ENCODE measurements at places on chromosomes 4 and X.
A peak's percentile ranks its signal among the peaks of the same experiment; 100 is the strongest.

DNA sequence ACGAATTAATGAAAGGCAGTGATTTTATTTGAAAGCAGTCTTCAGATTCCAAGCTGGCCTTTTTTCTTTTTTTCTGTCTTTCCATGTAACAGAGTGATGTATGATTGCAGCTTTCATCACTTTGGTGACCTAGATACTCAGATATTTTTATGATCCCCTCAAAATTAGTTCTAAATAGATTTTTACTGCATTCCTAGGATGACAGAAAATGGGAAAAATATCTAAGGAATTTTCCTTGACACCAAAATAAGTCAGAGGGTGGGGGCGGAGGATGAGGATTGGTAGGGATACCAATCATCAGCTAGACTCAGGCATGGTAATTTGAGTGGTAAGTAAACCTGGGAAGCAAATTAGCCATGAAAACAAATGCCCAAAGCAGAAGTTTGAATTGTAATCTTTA lies 11.9 kb upstream of the HMGB2 start:
- no peak for DNase-seq

DNA sequence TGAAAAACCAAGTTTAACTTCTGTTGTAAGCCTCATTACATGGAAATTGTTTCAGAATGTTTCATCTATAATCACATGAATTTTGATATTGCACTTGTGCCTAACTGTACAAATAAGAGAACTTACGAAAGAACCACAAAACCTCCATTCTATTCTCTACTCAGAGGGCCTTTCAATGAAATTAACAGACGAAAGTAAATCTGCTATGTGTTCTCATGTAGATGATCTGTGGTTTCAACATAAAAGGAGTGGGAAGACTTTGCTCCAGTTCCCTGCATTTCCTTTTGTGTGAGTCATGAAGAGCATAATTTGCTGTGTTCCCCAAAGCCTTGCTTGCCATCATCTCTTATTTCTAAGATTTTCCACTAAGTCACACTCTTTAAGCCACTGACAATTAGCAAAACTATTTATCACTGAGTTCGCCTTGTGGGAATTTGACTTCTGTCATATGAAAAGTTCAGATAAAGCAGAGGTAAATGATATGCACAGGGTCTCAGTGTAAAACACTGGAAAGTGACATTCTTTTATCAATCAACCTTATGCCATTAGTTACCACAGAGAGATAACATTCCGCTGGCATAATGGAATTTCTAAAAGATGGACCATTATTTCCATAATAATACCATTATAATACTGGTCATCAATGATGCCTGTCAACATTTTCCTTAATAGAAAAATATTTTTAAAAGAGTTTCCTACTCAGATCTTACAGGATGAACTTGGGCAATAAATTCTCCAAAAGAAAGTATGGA lies 329.8 kb downstream of the NR3C2 start:
- DNase-seq: peak; percentile 45

DNA sequence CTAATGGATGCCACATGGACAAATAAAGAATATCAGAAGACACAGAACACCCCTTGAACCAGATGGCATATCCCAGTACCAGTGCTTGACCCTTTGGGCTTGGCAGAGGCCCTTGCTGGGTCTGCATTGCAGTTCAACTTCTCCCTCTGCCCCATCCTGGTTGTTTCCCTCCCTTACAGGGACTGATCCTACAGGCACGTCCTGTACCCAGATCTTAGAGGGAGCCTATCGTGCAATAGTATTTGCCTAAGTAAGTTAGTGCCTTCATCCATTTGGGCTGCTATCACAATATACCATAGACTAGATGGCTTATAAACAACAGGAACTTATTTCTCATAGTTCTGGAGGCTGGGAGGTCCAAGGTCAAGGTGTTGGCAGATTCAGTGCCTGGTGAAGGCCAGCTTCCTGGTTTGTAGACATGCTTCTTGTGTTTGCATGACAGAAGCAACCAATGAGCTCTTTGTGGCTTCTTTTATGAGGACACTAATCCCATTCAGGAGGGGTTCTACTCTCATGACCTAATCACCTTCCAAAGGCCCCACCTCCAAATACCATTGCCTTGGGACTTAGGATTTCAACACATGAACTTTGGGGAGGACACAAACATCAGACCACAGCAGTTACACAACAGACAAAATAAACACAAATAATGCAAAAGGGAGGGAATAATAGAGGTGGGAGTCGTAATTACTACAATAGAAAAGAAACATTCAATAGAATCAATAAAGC lies 146.5 kb upstream of the MSX1 start:
- no peak for DNase-seq

- peak; percentile 29 for DNase-seq
Measured at GRCh38 chr4:65670331-65671031, at the start of gene EPHA5. Gene EPHA5, minus strand, starts transcription at chr4:65670489. Its CDS starts 747 bp downstream, at chr4:65669742.

GRCh38 chr4:114296126-114296525 lies 302.5 kb upstream of the UGT8 start:
- DNase-seq: no peak

- DNase-seq: no peak
Measured at GRCh38 chr4:80173401-80173800, 23.9 kb upstream of the PRDM8 start.

- DNase-seq: no peak
Measured at GRCh38 chr4:24655326-24655725, 71.0 kb upstream of the DHX15 start.

DNA sequence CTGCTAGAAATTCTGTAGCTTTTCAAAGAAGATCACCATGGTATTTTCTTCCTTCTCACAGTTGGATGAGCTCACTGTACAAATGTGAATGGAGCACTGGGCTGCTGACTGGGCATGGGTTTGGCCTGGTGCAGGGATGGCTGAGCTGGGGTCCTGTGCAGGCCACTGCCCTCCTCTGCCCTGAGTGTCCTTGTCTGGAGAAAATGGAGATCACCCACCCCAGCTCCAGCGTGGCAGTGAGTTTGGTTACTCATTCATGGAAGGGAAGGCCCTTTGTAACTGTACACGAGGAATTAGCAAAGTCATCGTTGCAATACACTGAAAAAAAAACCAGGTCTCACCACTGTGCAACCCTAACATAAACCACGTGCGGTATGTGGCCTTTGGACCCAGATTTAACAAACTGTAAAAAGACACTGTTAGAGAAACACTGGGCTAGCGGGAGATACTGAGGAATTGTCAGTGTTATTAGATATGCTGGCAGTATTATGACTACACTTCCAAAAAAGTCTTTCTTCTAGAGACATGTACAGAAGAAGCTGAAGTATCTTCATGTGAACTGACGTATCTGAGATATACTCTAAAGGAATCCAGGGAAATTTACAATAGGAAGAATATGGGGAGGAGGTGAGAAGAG lies 16.1 kb upstream of the TBC1D14 start:
- no peak for DNase-seq

DNA sequence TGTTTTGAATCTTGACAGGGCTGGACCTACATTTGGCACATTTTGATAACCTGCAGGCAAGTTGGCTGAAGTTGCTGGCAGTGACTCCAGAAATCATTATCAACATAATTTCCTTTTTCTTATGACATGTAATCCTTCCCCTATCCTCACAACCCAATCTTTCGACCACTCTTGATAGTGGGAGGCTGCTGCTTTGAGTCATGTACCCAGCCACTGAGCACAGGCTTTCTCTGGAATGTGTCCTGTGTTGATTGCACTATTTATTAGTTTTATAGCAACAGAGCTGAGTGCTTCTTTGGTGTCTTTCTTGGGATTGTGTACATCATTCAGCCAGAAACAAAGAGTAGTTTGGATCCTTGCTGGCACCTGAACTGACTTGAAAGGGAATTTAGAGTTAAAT lies 183.1 kb upstream of the LEF1 start:
- no peak for DNase-seq

DNA sequence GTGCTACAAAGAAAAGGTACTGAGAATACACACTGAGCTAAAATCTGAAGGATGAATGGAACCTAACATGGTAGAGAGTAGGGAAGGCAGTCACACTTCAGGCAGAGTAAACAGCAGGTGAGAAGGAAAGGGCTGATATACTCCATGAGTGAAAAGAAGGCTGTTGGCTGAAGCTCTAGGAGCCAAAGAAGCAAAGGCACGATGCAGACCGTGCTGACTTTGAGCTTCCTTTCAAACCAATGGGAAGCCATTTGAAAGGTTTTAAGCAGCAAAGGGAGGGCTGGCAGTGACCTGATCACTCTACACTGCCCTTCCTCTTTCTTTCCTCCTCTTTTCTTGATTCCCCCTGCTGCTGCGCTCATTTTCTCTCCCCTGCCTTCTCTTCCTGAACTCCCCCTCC lies 66.4 kb downstream of the TMEM154 start:
- DNase-seq: no peak

DNA sequence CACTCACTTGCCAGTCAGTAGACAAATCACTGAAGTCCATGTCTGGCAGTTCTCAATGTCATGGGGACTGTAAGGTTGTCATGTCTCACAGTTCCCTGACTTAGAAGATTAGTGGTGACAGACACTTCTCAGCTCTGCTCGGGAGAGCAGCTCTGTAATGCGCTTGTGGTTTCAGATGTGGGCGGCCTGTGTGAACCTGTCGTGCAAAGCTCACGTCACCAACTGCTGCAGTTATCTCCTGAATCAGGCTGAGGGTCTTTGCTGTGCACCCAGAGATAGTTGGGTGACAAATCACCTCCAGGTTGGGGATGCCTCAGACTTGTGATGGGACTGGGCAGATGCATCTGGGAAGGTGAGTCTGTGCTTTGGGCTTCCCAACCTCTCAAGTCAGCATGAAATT lies at the start of gene IL9R:
Gene IL9R (plus strand): TSS at position 261 of the 400 bp plus-strand sequence. CDS start 64 bp downstream, at position 325.
- no peak for DNase-seq

GRCh38 chrX:69051901-69052300 lies 113.4 kb downstream of the PJA1 start:
- no peak for DNase-seq

- no peak for DNase-seq
Measured at GRCh38 chrX:153773741-153774575, 6.9 kb upstream of the SRPK3 start.

DNA sequence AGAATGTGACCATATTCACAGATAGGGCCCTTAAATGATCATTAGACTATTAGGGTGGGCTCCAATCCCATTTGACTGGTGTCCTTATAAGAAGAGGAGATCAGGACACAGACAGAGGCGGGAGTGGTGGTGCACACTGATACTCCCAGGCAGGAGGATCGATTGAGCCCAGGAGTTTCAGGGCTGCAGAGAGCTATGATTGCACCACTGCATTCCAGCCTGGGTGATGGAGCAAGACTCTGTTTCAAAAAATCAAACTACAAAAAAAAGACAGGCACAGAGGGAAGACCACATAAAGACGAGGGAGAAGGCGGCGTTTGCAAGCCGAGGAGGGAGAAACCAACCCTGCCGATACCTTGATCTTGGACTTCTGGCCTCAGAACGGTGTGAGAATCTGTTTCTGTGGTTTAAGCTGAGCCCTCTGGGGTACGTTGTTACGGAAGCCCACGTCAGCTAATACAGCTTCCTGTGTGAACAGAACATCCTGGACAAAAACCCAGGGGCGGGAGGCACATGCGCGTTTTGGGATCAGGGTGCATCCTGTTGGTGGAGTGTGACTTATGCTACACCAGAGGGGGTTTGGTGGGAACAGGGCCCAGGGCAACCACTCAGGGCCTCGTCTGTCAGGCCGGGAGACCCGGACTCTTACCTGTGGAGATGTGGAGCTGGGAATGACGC lies 211.8 kb upstream of the PSAPL1 start:
- DNase-seq: no peak

DNA sequence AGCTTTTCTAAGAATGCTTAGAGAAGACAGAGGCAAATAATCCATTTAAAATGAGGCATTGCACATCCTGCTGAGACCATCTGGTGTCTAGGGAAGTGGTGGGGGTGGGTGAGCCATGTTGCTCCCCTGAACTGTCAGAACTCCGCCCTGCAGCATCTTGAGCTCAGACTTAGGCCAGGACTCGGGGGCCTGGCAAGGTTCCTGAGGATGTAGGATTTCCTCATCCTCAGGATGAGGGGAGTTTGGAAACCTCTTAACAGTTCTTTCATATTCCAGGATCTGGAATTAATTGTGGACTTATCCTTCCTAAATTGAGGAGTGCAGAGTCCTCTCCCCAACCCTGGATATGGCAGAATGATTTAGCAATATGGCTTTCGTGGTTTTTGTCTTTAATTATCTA lies 6.6 kb downstream of the TLL1 start:
- peak; percentile 10 for DNase-seq

DNA sequence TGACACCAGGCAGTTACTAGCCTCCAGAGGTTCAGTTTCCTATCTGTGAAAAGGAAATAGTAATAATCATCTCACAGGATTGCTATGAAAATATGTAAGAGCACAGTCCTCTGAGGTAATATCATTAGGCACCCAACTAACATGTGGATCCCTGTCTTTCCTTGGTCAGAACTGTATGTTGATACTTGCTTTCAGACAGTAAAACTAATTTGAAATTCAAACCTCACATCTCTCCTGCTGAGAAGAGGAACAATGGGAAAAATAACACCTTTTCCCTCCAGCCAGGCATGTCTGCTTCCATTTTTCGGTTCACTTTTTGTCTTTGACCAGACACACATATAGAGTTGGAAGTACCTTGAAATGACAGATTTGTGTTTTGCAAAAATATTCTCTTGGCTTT lies 262.7 kb downstream of the IL15 start:
- no peak for DNase-seq

GRCh38 chrX:40148385-40149285 lies 50.9 kb upstream of the BCOR start:
- DNase-seq: no peak

DNA sequence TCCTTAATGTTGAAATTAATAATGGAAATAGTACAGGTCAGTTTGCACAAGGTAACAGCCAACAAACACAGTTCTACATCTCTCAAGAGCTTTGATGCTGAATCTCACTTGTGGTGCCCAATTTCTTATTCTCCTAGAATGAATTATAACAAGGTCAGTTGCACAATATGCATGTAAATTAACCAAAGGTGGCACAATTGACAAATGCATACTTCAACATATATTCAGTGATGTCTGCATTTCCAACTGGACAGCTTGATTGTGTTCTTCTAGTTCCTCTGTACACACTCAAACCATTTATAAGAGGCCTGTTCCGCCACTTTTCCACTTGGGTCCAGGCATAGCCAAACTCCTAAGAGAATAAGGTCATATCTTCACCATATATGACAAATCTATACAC lies 210.3 kb upstream of the EPHA5 start:
- no peak for DNase-seq

GRCh38 chrX:121641560-121641959 lies 594.1 kb downstream of the GLUD2 start:
- peak; percentile 53 for DNase-seq

GRCh38 chrX:6049132-6049531 lies 179.5 kb downstream of the NLGN4X start:
- no peak for DNase-seq

DNA sequence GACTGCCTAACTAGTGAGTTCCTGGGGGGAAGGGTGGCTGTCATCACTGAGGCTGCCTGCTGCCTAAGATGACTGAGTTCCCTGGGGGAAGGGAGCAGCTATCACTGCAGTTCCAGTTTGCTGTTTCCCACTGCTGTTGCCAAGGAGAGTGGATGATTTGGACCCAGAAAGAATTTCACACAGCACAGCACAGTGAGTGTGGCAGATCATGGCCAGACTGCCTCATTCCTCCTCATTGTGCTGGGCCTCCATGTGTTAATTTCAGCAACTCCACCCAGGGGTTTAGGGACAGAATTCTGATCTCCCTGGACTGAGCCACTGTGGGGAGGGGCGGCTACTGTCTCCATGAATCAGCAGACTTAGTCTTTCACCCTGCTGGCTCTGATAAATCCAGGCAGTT lies 125.0 kb downstream of the TEX13C start:
- no peak for DNase-seq

GRCh38 chr4:14810568-14810967 lies 191.7 kb upstream of the CPEB2 start:
- DNase-seq: no peak

- no peak for DNase-seq
Measured at GRCh38 chrX:10698318-10698640, 77.9 kb upstream of the MID1 start.
